ENCODE measurements at places on chromosomes 13 and 19. TPM values are rescaled to one million over a fixed set of nuclear protein-coding genes. Genes with fewer than 3 reads are reported as not detected.

EBI3 gene
- 0.53 TPM for total RNA-seq

DNA sequence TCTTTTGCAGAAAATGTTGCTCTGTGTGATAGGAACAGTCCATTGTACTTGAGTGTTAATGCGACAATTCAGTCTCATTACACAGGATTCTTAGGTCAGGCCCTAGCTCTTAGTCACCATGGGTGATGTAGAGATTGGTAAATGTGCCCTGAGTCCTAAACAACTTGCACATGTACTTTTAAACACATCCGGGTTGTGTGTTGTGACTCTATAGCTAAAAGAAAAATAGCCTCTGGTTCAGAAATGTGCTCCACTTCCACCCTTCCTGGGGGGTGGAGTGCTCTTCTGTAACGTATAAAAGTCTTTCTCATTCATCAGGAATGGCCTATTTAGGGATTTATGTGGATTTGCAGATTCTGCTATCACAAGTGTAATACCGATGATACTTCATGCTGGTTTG is 5.2 kb downstream of the SPATA13 start:
- no peak for DNase-seq

DNA sequence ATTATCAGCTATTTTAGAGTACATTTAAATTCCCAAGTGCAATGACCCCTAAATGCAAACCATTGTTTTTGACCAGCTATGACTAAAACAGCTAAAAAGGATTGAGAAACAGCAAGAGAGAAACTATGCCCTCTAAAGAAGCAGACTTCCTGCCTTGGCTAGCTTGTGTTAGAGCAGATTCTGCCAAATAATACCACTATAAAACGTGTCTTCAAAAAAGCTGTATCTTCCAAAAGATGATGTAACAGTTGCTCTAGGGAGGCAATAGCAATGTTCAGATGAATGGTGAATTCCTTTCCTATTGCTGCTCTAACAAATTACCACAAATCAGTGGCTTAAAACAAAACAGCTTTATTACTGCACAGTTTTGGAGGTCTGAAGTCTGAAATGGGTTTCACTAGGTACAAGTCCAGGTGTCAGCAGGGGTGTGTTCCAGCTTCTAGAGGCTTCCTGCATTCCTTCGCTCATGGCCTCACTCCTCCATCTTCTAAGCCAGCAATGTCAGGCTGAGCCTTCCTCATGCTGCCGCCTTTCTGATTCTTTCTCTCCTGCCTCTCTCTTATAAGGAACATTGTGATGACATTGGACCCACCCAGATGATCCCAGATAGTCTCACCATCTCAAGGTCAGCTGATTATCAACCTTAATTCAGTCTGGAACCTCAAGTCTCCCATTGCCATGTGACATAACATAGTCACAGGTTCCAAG is 84.5 kb downstream of the LRRC63 start:
- no peak for DNase-seq

DNA sequence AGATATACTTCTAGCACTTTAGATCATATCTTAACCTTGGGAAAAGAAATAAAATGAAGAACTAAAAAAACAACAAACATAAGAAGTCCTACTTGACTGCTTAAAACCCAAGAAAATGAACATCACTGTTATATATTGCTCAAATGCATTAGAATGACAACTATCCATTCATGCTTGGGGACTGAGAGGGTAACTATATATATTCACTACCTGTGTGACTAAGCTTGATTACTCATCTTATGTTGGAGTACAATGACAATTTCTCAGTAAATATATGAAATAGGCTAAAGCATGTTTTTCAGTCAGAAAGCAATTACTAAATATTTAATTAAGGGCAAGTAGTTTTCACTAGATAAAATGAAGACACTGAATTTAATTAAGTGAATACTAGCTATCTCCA is 40.1 kb downstream of the ZC3H13 start:
- no peak for DNase-seq

- no peak for DNase-seq
Measured at GRCh38 chr13:98018293-98018692, 64.8 kb downstream of the IPO5 start.

DNA sequence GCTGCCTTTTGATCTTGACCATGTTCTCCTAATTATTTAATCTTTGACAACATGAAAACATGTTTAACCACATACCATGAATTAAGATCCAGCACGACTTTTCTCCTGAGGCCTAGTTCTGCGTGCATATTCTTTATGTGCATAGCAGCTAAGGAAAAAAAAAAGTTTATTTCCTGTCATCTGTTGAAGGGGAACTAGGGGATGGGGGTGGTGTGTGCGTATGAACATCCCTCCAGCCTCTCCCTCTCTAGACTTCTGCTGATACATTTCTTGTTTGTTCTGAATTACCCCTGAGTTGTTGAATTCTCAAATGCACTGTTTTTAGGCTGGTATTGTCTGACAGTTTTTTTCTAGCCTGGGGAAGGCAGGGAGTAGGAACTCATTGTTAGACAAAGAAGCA is 543.3 kb downstream of the FGF9 start:
- DNase-seq, result no peak

DNA sequence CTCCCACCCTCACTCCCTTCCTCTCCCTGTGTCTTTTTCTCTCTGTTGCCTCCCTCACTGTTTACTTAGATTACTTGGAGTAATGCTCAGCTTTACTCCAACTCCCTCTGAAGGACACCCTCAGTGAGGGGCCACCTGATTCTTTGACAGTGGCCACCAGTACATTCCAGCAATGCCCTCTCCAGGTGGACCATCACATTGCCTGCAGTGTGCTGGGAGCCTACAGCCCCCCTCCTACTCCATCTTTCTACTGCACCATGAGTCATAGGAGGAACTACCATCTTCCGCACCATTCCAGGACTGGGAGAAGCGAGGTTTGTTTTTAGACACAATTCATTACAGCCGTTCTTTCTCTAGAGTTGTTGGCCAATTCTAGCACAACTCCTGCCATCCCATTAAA is 96.6 kb upstream of the POSTN start:
- no peak for DNase-seq

DNA sequence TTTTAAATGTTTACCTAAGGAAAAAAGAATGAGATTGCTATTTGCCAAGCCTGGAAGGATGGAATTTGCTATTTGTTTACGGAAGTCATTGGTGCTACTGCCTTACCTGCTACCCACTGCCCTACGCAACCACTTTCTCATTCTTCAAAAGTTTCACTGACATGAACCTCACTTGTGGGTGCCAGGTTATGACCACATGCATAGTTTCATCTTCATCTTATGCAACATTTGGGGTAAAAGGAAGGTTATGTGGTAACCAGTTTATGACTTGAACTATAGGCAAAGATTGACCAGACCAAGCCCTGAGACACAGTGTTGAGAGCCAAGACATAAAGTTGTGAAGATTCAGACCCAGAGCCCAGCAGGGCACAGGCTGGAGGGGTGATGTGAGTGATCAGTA is 142.5 kb downstream of the LACC1 start:
- no peak for DNase-seq

DNA sequence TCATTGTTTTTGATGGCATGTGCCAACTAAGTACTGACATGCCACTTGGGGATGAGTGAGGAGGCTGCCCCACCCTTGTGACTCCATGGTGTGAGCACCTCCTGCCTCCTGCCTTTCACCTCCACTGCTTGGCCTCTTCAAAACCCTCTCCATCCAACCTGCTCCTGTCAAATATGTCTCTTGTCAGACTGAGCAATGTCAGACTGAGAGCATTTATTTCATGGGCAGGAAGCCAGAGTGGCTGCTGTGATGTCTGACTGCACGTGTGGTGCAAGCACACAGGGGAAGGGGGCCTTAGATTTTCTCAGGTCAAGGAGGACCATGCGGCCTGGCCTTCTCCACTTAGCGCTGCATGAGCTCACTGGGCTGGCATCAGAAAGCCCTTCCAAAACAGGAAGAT is 68.3 kb downstream of the STARD13 start:
- no peak for DNase-seq

GRCh38 chr19:27975419-27976005 is 1237.4 kb downstream of the UQCRFS1 start:
- no peak for DNase-seq
